NCI-H526 treated with DMSO at 0.1 percent for 48 hours (cell line): ENCODE measurements at places on chromosomes 5 and 9.

- no peak for DNase-seq
Observed at GRCh38 chr9:6566409-6567139, 79.0 kb downstream of the GLDC start.

GRCh38 chr5:78756858-78757257 lies 108.3 kb upstream of the LHFPL2 start:
- DNase-seq, result no peak

- DNase-seq, result no peak
Observed at GRCh38 chr5:72394688-72395087, 74.5 kb downstream of the PTCD2 start.

- no peak for DNase-seq
Observed at GRCh38 chr5:66777868-66778267, 181.7 kb downstream of the MAST4 start.

DNA sequence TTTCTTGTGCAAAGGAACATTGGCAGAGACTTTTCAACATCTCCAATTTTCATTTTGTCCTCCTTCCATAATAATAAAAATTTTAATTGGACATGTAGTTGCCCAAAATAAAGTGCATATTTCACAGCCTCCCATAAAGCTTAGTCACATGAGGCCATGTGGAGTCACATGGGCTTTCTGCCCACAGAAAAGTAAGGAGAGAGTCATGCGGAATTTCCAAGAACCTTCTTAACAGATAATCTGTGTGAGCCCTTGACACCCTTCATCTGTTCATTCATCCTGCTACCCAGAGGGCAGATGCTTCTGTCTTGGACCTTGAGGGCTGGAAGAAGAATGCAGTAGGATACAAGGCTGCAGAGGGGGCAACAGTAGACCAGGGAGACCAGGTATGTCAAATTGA lies 60.7 kb downstream of the APTX start:
- no peak for DNase-seq

GRCh38 chr5:160339406-160340130 lies 27.2 kb upstream of the CCNJL start:
- no peak for DNase-seq

- DNase-seq, result no peak
Observed at GRCh38 chr9:125293134-125293533, 31.5 kb downstream of the GAPVD1 start.
